ENCODE measurements at places on chromosomes 2 and 18.

- no peak for DNase-seq
Observed at GRCh38 chr2:11805024-11805423, 58.6 kb downstream of the LPIN1 start.

GRCh38 chr18:36120297-36120696 lies 8.8 kb downstream of the SLC39A6 start:
- DNase-seq = no peak

- DNase-seq = no peak
Observed at GRCh38 chr2:216031960-216032689, 18.8 kb upstream of the MREG start.

DNA sequence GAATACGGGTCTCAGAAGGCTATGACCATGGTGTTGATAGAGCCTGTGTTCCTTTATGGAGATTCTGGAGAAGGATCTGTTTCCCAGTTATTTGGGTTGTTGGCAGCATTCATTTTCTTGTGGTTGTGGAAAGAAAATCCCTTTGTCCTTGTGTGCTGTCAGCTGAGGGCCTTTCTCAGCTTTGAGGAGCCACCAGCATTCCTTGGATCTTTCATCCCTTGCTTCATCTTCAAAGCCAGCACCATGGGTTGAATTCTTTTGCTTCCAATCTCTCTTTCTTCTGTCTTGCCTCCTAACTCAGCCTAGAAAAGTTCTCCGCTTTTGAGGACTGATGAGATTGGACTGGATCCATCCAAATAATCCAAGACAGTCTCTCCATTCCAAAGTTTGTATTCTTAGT lies 103.2 kb upstream of the MMADHC start:
- no peak for DNase-seq

DNA sequence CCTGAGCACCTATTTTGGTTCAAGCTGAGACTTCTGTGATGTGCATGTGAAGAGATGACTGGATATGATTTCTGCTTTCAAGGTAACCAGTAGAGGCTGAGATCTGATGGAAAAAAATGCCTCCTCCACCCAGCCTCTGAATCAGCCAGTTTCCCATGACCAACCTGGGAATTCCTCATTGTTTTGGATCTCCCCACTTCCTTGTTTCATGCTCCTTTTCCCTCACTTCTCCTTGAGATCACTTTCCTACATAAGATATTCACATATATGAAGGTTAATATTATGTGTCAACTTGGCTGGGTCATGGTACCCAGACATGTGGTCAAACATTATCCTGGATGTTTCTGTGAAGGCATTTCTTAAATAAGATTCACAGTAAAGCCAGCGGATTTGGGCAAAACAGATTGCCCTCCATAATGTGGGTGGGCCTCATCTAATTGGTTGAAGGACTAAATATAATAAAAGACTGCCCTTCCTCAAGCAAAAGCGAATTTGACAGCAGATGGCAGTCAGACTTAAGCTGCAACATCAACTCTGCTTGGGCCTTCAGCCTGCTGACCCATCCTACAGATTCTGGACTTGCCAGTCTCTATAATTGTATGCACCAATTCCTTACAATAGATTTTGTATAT lies 379.4 kb downstream of the TNS1 start:
- no peak for DNase-seq

DNA sequence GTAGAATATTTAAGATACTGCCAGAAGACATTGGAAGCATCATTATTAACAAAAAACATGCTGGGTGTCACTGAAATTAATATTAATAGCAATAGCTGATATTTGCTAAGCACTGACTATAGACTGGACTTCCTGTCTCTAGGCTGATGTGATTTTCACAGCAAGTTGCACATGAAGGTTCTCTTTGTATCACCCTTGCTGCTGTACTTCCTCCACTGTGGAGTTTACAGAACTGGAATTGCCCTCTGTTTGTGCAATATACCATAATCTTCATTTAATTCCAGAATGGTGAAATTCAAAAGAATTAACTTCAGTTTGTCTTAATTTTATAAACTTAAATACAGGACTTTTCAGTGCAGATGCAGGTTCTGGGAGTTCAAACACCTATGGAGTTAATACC lies 585.1 kb downstream of the RNF144A start:
- DNase-seq = no peak

GRCh38 chr2:138238908-138239307 lies 262.7 kb upstream of the SPOPL start:
- DNase-seq = no peak
